ENCODE measurements at places on chromosomes 6 and 20.

DNA sequence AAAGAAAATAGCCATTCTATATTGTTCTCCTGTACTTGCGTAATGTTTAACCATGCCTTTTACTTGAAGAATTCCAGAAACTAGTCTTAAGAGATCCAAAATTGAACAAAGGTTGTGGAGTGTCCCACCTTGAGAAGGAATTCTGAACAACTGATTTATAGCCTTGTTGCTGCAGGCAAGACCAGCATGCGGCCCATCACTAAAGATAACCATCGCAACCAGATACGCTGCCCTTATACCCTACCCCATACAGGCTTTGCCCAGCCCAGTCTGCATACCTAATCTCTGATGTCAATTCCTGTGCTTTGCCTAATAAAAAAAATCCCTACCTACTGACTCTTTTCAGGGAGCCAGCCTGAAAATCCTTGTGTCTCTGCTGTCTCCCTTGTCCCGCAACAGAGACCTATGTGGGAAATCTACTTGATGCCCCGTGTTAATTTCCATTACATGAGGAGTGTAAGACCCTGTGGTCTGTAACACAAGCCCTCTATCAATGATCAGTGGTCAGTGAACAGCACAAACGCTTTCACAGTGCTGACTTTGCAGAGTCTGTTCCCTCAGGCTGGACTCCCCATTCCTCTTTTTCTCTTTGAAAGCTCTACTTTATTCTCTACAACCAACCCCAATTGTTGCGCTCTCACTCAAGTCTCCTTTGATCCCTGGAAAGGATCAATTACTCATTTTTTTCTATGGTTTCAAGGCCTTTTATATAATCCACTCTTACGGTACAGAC, 125.7 kb upstream of the BTBD3 start:
- no peak for DNase-seq

GRCh38 chr6:88359530-88360202, 193.5 kb upstream of the CNR1 start:
- no peak for DNase-seq

GRCh38 chr20:6122111-6122872, 538 bp downstream of the FERMT1 start:
- DNase-seq, result no peak

GRCh38 chr6:136351518-136352110, 62.0 kb upstream of the BCLAF1 start:
- DNase-seq, result no peak

- no peak for DNase-seq
These were observed 111.9 kb downstream of the TRIM27 start for GRCh38 chr6:28811873-28812272.

- DNase-seq, result peak; percentile 59
These were observed 388.4 kb upstream of the JARID2 start for GRCh38 chr6:14857501-14857900.

DNA sequence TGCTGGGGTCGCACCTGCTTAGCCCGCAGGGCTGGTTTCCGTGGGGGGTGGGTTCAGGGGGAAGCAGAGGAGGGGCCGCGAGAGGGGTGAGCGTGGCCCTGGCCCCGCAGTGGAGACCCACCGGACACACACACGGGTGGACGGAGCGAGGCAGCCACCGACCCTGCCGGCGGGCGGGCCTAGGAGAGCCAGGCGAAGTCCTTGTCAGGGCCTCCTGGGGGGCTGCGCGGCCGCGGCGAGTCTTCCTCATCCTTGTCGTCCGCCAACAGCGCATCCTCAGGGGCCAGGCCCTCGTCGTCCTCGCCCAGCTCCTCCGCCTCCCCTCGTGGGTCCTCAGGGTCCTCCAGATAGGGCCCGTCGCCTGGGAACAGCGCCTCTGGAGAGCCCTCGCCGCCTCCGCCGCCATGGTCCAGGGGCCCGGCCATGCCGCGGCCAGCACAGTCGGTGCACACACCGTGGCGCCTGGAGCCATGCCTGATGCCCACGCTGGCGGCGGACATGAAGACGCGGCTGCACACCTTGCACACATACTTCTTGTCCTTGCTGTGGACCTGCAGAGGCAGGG, 7.3 kb downstream of the SLC2A4RG start:
- no peak for DNase-seq

- DNase-seq, result no peak
These were observed 70.1 kb downstream of the ZDHHC14 start for GRCh38 chr6:157450931-157451742.

GRCh38 chr20:25361287-25361683, 29.4 kb downstream of the ABHD12 start:
- DNase-seq, result no peak

DNA sequence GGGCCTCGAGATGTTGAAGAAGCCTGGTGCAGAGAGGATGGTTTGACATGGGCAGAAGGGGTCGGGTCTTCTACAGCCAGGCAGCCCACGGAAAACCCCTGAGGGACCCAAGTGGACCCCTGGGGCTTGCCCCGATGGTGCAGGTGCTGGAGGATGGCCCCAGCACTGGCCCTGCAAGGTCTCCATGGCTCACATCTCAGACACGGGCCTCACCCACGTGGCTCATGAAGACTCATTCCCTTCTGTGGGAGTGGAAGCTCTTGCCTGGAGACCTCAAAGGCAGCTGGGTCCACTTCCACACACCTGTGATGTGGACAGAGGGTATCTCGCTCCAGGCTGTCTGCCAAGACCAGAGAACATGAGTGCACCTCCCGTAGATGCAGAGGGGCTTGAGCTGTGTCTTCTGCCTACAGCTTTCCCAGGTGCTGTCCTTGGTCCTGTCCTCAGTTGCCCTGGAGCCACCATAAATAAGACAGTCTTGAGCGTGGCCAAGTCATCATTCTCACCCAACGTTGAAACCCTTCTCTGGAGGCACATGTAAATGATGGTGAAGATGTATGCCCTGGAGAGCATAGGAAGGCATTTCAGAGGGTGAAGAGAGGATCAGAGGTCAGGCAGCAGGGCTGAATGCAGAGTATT, 108.0 kb downstream of the SYNDIG1 start:
- DNase-seq, result no peak

DNA sequence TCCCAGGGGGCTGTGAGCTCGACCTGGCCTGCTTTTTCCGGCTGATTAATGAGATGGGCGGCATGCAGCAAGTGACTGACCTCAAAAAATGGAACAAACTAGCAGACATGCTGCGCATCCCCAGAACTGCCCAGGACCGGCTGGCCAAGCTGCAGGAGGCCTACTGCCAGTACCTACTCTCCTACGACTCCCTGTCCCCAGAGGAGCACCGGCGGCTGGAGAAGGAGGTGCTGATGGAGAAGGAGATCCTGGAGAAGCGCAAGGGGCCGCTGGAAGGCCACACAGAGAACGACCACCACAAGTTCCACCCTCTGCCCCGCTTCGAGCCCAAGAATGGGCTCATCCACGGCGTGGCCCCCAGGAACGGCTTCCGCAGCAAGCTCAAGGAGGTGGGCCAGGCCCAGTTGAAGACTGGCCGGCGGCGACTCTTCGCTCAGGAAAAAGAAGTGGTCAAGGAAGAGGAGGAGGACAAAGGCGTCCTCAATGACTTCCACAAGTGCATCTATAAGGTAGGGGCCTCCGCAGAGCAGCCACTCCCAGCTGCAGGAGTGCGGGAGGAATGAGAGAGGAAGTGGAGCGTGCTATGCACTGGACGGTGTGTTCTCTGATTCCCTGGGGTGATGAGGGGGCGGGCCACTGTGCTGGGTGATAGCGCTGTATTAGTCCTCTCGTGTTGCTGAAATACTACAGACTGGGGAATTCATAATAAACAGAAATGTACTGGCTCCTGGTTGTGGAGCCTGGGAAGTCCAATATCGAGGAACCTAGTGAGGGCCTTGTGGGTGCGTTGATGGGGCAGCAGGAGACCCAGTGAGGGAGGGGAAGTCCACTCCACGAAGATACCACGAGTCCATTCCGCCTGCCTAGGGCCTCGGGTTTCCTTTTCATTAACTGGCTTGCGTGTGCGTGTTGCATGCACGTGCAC, 161.7 kb downstream of the DTNBP1 start:
- no peak for DNase-seq

Measured in effector memory CD4-positive, alpha-beta T cell (primary cell).